ENCODE measurements at places on chromosomes 7 and 10.

DNA sequence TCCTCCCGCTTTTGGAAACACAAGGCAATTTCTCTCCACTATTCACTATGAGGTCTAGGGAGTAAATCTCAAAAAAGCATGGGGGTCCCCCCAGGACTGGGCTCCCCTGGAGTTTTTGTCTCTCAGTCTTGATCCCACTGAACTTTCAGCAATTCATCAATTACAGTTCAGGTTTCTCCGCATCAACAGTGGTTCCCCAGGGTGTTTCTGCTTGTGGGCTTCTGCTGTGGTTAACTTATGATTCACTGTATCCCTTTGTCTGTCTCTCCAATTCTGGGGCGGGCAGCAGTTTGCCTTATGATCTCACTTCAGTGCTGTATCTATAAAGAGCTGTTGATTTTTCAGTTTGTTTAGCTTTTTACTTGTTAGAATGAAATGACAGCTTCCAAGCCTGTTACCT, 142.6 kb upstream of the CDC14C start:
- peak; percentile 79 for DNase-seq

- no peak for DNase-seq
These were observed 103.3 kb downstream of the LARP4B start for GRCh38 chr10:828191-828590.

GRCh38 chr7:116955340-116955739, 2.0 kb downstream of the ST7 start:
- no peak for DNase-seq

GRCh38 chr7:24732646-24733413, 24.4 kb downstream of the GSDME start:
- no peak for DNase-seq

DNA sequence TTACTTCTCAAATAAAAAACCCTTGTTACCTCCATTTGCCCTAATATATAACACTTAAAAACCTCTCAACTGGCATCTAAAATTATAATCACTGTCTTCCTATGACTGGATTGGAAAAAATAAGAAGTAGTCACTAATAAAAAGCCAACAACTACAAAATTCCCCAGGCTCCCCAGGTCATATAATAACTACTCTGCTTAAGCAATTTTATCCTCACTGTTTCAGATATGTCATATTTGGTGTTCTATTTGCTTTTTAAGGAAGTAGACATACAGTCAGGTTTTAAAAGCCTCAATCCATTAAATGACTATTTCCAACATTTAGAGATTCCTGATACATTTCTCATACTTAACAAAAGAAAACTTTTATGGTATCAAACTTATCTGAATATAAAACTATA, 2.4 kb downstream of the H2AZ2 start:
- no peak for DNase-seq

Data from astrocyte of the cerebellum (primary cell).